HCT116 (cell line): ENCODE measurements at places on chromosomes 4 and X.

GRCh38 chr4:38762560-38762959 is 20.2 kb downstream of the TLR10 start:
- no peak for DNase-seq

DNA sequence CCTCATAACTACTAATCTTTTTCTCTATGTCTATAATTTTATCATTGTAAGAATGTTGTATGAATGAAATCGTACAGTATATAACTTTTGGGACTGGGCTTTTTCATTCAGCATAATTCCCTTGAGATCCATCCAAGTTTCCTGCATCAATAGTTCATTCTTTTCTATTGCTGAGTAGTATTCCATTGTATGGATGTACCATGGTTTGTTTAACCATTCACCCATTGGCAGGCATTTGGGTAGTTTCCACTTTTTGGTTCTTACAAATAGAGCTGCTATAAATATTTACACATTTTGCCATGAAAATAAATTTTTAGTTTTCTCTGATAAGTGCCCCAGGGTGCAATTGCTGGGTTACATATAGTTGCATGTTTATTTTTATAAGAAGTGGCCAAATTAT is 659.8 kb downstream of the RAPGEF2 start:
- DNase-seq, result no peak

GRCh38 chr4:86508436-86508835 is 85.7 kb upstream of the PTPN13 start:
- no peak for DNase-seq

DNA sequence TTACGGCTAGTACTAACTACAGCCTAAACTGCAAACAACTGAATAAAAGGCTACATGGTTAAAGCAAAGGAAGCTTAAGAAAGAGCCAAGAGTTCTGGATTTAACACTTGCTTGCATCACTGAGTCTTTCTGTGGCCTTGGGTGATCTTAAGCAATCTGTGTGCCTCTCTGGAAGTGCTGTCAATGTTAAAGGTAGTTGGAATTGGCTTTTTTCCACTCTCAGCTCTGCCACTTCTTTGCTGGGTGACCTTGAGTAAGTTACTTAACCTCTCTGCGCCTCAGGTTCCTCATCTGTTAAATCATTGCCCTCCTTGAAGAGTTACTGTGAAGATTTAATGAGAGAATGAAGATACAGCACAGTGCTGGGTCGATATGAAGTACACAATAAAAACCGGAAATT is 15.7 kb downstream of the SLC2A9 start:
- DNase-seq, result no peak
